ENCODE measurements at places on chromosomes 13 and 19. TPM values are rescaled to one million over a fixed set of nuclear protein-coding genes. Genes with fewer than 3 reads are reported as not detected.

RASAL3 gene
- 0.72 TPM for total RNA-seq

PCID2 gene
- total RNA-seq: 50.4 TPM

ZNF763 gene
- 1.1 TPM for total RNA-seq

KRTDAP gene
- total RNA-seq: not detected

ALG11 gene
- total RNA-seq: 7.2 TPM

GRCh38 chr19:42038666-42039065 lies 31.3 kb downstream of the GRIK5 start:
- DNase-seq: no peak

DNA sequence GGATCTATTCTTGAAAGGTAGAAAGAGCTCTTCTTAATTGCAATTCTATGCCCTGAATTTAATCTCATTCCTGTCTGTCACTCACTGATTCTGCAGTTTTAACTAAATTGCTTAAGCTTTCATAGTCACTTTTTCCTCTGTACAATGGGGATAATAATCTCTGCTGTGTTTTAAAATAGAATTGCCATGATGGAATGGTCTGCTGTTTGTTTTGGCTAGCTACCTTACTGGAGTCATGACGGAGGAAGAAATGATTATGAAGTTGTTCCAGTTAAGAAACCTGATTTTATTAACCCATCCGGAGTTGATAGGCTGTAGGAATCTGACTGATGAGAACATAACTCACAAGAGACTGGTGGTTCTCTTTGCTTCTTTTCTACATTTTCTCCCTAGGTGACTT lies 54.9 kb upstream of the ITM2B start:
- DNase-seq: no peak

DNA sequence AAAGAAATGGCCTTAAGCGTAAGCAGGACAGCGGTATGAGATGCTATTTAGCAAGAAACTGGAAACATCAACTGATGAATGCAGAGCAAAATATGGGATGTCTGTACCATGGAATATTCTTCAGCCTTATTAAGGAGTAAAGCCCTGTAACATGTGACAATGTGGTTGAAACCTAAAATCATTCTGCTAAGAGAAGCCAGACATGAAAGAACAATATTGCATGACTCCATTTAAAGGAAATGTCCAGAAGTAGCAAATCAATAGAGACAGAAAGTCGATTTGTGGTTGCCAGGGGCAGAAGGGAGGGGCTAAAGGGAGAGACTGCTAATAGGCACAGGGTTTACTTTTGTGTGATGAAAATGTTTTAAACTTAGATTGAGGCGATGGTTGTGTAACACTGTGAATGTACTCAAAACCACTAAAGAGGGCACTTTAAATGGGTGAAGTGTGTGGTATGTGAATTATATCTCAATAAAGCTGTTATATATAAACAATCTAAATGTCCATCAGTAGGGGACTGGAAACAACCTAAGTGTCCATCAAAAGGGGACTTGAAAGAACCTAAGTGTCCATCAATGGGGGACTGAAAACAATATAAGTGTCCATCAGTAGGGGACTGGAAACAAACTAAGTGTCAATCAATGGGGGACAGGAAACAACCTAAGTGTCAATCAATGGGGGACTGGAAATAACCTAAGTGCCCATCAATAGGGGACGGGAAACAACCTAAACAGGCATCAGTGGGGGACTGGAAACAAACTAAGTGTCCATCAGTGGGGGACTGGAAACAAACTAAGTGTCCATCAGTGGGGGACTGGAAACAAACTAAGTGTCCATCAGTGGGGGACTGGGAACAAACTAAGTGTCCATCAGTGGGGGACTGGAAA lies 45.4 kb downstream of the CCL25 start:
- DNase-seq: no peak

DNA sequence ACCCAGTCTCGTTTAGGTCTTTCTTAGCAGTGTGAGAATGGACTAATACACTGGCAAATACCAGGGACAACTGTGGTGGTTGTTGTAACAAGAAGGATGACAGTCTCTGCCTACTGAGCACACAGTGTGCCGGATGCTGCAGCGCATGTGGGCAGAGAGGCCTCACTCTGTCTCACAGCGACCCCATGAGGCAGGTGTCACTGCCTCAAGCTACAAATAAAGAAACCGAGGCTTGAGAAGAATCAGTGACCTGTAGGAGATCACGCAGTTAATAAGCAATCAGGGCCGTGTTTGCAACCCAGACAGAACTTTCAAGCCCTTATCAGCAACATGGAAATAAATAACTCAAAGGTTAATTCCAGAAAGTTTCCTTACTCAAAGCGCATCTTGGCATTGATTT lies 40.5 kb upstream of the GAS6 start:
- peak; percentile 36 for DNase-seq

- no peak for DNase-seq
Observed at GRCh38 chr13:44101347-44102083, 221.8 kb downstream of the LACC1 start.

GRCh38 chr13:106942563-106942962 lies 374.6 kb upstream of the ARGLU1 start:
- no peak for DNase-seq

- DNase-seq: no peak
Observed at GRCh38 chr13:33978653-33979052, 160.7 kb downstream of the RFC3 start.

DNA sequence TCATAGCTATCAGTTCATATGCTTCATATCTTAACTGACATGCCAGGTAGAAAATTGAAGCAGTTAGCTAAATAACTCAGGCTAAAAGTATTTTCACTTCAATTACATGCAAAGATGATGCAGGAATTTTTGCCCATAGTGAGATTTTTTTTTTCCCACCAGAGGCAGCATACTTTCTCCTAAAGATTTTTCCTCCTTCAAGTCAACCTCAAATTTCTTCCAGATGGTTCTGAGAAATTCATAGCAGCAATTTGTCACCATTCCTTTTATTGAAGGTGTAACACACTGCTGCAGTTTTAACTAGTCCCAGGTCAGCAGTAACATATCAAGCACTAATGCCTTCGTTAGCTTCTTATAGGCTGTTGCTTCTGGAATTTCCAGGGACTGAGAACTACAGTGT lies 141.9 kb downstream of the SUCLA2 start:
- DNase-seq: no peak

DNA sequence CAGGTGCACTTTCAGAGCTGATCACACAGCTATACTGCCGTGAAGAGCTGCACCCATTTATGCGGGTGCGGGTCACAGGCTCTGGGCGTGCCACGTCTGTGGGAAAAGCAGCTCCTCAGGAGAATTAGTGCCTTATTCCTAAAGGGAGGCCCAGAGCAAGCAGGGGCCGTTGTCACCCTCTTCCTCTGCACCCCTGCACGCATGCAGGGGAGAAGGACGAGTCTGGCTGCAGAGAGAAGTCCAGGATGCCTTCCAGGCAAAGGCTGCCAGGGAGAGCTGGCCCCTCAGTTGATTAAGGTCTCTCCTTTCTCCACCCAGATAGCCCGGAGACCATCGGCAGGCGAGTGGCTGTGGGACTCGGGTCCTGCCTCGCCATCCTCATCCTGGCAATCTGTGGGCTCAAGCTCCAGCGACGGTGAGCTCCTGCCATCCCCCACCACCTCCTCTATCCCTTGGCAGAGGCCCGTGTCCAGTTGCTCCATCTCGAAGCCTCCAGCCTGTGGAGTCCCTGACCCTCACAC lies 3.1 kb upstream of the FFAR1 start:
- DNase-seq: no peak

DNA sequence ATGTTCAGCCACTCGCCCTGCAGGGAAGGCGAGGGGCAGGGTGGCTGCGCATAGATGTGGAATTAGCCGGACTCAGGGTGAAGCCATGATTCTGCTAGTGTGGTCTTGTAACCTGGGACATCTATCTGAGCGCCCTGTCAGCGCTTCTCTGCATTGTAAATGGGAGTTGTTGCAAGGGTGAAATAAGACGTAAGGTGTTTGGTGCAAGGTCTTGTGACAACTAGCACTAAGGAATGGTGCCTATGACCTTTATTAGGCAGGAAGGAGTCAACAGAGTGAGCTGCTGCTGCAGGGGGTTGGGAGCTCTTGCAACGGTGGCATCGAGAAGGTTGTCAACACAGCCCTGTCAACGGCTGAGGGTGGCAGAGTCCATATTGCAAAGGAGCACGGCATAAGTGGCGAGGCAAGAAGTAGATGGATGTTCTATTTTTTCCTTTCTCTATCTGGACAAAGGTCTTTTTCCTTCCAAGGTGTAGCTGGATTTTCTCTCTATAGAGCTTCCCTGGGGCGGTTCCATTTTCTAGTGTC lies 49.3 kb downstream of the IRS2 start:
- no peak for DNase-seq

GRCh38 chr13:81888855-81889254 lies 1547.9 kb upstream of the SPRY2 start:
- DNase-seq: no peak

All from RPMI7951 (cell line).